Esophagus muscularis mucosa (tissue), 4 donors: ENCODE measurements at places on chromosomes 2 and 18.

DNA sequence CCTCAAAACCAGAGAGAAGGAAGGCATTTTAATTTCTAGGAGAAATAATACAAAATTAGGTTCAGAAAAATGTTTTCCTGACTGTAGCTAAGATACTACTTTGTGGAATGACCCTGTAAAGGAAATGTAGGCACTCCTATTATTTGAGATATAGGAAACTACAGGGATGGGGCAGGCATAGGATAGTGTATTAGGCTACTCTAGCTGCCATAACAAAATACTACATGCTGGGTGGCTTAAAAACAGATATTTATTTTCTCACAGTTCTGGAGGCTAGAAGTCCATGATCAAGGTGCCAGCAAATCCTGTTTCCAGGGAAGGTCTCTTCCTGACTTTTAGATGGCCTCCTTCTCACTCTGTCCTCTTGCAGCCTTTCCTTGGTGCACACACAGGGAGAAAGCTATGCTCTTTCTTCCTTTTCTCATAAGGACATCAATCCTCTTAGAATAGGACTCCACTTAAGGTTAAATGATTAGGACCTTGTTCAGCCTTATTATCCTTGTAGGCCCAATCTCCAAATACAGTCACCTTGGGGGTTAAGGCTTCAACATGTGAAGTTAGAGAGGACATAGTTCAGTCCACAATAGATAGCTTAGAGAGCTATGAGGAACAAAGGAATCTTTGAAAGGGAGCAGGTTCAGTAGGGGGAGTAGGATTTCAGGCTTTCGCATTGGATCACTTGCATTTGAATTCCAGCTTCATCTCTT, 14.0 kb upstream of the CAVIN2 start:
- no peak for DNase-seq

DNA sequence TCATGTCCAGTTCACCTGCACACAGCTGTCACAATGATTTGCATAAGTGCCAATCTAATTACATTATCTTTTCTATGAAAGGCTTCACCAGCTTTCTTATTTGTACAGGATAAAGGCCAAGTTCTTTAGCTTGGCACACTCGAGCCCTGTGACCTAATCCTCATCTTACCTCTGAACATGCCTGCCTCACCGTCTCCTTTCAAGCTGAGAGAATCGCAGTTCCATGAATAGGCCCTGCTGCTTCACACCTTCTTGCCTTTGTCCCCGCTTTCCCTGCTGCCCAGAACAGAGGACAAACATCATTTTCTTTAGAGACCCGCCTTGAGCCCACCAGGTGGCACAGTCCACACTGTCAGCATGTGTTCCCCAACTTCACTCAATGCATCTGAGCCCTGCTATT, 1094.7 kb downstream of the BCL11A start:
- no peak for DNase-seq

DNA sequence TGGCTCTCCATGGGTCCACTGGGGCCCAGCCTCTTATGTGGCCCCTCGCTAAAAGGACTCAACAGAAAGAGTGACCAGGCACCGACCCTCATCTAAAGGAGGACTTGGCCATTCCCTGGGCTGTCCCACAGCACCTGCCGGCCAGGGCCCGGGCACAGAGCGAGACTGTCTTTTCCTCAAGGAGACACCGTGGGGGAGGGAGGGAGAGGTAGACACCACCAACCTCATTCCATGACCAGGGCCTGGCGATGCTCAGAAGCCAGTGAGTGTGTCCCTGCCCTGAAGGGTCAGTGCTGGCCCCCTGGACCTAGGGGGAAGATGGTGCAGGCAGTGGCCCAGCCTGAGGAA, 39.8 kb upstream of the ALPP start:
- DNase-seq: no peak

GRCh38 chr2:57075226-57075625, 891.4 kb downstream of the CCDC85A start:
- DNase-seq: no peak

DNA sequence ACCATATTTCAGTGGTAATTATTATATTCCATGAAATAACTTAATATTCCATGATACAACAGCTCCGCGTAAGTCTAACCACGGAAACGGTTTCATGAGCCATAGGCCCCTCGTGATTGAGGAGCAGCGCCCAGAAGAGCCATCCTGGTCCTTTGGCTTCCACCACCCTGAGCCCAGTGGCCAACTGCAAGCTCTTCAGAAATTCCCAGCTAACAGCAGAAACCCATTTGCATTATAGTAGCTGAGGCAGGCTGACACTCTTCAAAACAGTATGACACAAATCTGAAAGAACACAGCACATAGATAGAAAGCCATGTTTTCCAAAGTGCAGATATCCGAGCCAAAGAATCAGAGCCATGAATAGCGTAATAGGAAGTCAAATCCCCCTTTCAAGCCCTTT, 120.9 kb upstream of the NFATC1 start:
- no peak for DNase-seq

GRCh38 chr18:51582551-51582950, 385.1 kb upstream of the MEX3C start:
- DNase-seq: no peak

DNA sequence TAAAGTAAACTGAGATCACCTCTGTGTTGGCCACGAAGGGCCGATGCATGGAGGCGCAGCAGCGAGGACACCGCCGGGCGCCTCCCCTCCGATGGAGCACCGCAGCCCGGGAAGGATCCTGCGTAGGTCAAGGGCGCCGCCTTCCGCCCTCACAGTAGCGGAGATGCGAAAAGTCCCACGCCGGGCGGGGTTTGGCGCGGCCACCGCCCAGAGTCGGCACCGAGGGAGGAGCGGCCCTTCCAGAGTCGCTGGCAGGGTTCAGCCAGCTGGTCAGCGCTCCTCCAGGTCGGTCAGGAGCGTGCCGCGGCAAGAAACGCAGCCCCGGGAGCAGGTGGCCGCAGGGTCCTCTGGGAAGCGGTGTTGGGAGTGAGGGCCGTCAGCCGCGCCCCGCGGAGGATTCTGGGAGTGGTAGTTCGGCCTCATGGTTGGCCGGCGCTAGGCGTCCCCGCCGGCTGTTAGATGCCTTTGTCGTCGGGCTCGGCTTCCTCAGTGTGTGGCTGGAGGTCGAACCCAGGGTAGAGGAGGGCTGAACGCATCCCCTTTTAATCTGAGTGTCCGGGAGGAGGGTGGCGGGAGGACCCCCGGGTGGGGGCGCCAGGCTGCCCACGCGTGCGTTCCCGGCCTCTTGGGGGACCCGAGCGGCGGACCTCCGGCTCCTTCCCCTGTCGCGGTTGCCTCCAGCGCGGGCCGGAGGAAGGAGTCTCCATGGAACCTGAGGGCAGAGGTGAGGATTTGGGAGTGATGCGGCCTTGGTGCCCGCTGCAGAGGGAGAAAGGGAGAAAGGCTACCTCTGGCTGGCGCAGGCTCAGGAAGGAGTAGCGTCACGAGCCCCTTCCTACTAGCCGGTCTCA, at the start of gene ZNF892:
TSS of gene ZNF892 (plus strand) at position 411 of the 851 bp plus-strand sequence. CDS start at position 706, 295 bp downstream.
- DNase-seq: peak; percentile 97

GRCh38 chr2:238926761-238927611, 79.1 kb downstream of the TWIST2 start:
- no peak for DNase-seq
